ENCODE measurements at places on chromosomes 6 and 20.

DNA sequence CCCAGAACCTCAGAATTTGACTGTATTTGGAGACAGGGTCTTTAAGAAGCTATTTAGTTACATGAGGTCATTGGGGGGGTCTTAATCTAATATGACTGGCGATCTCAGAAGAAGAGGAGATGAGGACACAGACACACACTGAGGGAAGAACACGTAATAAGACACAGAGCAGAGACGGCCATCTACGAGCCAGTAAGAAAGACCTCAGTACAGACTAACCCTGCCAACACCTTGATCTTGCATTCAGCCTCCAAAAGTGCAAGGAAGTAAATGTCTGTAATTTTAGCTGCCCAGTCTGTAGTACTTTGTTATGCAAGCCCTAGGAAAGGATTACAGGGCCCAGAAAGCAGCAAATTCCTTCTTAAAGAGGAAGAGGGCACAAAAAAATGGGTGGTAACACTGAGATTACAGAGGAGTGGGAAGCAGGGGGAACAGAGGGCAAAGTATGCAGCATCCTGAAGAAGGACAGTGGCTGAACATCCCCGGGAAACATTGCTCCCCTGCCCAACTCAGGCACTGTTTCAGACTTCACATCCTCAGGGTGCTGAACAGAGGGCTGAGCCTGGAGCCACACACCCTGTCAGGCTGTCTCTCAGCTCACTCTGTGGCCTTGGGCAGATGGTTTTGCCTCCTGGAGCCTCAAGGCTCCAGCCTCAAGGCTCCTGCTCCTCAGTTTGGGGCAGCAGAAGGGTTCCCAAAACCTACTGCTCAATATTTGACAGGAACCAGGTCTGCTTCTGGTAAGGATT, 27.9 kb upstream of the SIRPG start:
- no peak for DNase-seq

DNA sequence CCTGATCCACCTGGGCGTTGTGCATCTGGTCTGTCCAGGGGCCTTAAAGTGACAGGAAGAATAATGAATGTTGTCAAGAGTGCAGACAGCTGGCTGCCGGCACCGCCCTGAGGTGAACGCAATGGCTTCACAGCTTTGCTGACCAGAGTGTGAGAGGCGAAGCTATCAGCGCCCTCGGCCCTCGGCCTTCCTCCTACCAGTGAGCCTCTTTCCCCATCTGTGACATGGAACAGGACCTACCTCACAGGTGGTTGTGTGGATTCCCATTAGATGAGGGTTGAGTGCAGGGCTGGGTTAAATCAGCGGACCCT, 54.8 kb downstream of the CTCFL start:
- DNase-seq = no peak

DNA sequence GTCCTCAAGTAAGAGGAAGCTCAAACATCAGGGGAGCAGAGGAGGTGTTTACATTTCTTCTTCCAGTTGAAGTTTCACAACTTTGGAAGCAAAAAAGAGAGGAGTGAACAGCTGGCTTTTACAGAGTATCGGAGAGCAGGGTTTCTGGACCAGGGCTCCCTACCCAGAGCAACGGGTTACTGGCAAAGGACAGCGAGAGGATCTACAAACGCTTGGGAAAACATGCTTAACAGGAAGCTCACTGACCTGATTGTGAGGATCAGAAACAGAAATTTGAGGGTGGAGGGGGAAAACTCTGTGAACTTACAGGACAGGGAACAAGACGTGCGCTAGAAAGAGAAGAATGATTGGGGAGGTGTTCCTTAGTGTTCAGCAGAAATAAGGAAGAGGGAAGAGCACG, 85.7 kb upstream of the TAB2 start:
- no peak for DNase-seq

GRCh38 chr6:36853325-36853724, 14.1 kb upstream of the CPNE5 start:
- no peak for DNase-seq

DNA sequence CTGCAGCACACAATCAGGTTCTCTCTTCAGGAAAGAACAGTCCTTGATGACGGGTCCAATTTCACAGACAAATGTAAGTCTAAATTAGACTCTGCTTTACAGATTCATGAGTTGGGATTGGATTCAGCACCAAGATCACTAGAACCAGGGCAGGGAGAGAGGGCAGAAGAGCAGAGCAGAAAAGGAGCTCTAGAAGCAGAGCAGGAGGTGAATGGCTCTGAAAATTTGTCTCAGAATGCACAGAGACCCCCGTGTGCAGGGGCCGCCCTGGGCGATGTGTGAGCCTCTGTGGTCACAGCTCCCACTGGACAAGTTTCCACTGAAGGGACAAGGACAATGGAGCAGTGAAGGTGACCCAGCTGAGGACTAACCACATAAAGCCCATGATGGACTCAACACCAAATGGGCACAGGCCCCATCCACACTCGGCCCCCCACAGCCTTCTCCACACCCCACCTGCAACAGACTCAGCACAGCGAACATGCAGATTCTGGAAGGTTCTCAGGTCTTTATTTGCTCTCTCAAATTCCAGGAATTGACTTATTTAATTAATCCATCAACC, 3.5 kb downstream of the HLA-B start:
- DNase-seq = no peak

- no peak for DNase-seq
Observed at GRCh38 chr6:56955171-56956155, 556 bp downstream of the BEND6 start.

DNA sequence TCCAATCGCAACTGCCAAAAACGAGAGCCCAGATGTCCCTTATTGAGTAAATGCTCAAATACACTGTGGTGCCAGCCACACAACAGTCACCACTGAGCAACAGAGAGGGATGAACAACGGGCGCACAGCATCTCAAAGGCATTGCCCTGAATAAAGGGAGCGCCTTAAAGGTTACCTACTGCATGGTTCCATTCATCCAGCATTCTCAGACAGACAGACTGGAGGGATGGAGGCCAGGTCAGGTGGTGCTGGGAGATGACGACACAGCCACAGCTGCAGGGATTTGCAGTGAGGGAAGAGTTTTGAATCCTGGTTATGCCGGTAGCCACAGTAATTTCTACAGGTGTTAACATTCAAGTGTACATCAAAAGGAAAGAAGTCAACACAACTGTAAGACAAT, 615.5 kb upstream of the AGPAT4 start:
- DNase-seq = no peak

DNA sequence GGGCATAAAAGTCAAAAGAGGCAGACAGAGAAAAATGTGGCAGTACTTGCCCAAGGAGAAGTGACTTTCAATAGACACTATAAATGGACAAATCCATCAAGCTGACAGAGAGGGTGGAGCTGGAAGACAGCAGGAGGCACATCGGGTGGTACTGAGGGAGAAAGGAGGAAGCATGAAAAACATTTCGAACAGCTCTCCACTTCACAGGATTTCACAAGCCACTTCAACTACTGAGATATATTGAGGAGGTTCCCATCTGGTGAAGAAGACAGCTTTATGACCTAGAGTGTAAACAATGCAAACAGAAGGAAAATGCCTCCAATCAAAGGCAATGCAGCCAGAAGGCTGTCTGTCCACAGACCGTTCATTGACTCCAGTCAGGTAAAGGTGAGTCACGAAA, 259.4 kb upstream of the ECI2 start:
- DNase-seq = no peak

DNA sequence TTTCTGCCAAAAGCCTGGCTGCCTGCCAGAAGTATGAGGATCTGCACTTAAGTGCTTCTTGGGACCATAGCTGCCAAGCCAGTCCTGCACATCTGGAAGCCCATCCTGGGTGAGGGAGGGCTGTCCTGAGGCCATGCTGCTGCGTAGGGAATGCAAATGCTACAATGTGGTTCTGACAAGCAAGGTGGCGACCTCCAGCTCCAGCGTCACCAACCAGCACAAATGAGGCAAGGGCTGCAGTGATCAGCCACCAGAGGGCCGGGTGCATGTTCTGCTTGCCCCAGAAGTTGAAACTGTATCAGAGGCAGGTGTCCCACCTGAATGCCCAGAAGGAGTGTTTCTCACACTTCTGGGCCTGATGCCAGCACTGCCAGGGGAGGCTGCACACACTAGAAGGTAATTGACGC, 99.1 kb upstream of the KCNQ5 start:
- no peak for DNase-seq

GRCh38 chr6:84072442-84072997, 38.9 kb downstream of the MRAP2 start:
- no peak for DNase-seq

DNA sequence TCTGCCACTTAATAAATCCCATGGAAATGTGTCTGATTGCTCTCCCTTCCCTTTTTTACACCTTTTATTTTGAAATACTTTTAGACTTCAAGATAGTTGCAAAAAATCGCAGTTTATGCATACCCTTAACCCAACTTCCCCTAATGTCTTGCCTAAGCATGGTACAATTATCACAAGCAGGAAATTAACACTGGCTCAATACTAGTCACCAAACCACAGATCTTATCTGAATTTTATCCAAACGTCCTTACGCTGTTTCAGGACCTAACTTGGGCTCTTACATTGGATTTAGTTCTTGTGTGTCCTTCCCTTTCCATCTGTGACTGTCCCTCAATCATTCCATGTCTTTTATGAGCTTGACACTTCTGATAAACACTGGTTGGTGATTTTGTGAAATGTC, 146.3 kb downstream of the ZNF217 start:
- DNase-seq = no peak

DNA sequence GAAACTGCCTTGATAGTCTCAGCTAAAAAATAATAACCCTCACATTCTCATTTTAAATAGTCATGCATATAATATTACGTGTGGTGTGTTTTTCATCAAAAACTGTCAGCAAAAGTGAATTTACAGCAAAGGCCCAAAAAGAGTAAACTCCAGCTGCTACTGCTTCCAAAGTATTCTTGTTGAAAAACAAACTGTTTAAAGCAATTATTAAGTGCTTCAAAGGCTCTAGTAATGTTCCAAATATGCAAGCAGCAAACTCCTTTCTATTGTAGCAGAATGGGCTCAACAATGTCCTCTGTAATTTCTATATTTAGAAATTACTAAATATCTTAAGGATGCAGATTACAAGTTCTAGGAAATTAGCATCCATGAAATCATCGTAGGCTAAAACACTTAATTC, 280.0 kb upstream of the TBX18 start:
- DNase-seq = no peak

DNA sequence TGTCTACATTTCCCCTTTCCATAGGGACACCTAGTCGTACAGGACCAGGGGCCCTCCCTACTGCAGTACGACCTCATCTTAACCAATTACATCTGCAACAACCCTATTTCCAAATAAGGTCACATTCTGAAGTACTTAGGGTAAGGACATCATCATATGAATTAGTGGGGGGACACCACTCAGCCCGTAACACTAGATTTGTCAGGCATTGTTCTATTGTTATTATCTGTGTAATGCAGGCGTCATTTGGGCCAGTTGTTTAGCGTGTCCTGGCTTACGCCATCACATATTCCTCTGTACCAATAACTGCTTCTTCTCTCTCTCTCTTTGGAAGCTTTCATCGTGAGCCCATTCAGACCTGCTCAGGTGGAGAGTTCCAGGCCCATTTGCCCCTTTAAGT, 89.3 kb downstream of the CAP2 start:
- no peak for DNase-seq

DNA sequence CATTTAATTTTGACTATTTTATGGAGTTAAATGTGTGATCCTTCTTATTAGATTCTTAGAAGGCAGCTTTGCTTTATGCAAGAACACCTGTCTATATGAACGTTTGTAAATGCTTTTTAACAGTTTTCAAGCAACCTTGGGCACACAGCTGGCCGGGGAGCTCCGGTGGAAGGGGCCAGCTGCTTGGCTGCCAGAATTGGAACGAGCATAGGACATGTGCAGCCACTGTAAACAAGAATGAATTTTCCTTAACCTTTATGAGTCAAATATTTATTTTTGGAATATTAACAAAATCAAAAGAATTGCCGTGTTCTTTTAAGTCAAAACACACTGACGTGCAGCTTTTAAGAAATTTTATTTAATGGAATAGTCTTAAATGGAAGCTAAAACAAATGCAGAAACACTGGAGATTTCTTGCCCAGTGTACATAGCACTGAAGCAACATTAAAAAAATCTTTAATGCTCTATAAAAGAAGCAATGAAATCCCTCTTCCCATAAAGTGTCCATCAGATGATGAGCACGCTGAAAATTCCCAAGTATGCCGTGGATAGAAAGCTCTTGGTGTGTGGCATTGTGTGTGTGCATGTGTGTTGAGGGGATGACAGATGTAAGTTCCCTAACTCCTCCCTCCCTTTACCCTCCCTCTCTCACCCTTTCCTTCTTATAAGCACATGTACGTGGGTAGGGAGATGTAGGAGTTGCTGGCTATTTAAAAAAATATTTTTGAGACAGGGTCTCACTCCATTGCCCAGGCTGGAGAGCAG, 208.9 kb upstream of the EXOC2 start:
- no peak for DNase-seq

DNA sequence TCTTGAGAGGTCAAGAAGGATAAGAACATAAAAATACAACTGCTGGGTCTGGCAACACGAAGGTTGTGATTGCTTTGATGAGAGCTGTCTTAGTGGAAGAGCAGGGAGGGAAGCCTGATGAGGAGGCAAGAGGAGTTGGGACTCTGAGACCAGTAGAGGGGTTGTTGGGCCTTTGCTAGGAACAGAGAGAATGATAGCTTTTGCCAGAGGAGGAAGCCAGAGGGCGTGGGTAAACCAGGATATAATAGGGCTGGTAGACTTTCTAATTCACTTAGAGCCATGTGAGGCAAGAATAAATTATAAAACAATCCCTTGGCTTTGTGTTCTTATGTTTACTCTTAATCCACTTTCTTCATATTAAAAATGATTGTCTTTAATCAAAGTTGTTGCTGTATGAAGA, 78.6 kb downstream of the RCAN2 start:
- DNase-seq = no peak

- DNase-seq = no peak
Observed at GRCh38 chr6:4848382-4849068, 72.3 kb downstream of the CDYL start.

GRCh38 chr6:143370812-143371370, 79.6 kb downstream of the ADAT2 start:
- DNase-seq = no peak

DNA sequence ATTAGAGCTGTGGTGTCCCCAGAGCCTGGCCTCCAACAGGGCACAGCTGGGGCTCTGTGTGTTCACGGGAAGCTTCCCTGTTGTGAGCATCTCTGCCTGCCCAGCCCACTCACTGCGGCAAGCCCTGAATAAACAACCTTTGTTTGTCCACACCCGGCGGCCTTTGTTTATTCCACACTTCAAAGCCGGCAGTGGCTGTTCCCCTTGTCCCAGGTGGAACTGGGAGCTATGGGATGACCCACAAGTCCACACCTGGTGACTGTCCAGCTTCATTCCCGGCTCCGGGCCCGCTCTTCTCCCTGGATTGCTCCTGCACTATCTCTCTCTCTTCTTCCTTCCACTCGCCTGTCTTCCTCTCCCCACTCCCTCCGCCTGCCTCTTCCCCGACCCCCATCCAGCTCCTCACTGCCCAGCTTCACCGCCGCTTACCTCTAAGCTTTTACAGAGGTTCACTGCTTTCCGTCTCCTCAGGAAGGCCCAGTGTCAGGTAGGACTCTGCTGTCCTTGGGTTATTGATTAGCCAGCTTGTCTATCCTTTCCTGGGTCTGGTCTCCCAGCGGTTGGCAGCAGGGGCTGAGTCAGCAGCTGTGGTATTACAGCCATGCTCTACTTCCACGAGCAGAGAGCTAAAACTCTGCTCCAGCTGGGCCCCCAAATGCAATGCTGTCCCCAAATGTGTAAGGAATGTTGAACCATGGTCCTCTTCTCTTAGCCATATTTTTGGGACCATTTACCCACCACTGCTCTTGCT, 17.8 kb downstream of the DACT2 start:
- no peak for DNase-seq

Measured in stimulated activated CD4-positive, alpha-beta T cell treated with anti-CD3 and anti-CD28 coated beads, Interleukin-15, amount 100 ng/mL, for 1 hour (primary cell).